BJ (cell line): ENCODE measurements at places on chromosomes 1 and 21. TPM values are rescaled to one million over a fixed set of nuclear protein-coding genes. Genes with fewer than 3 reads are reported as not detected.
A peak's percentile ranks its signal among the peaks of the same experiment; 100 is the strongest.

The FAM110D gene
- polyA plus RNA-seq, result not detected in 2 replicates

The GPR3 gene
- polyA plus RNA-seq, result 1.0 and 1.8 TPM in 2 replicates

The CRP gene
- polyA plus RNA-seq, result not detected in 2 replicates

The CLCNKA gene
- 0.20 and 0.28 TPM in 2 replicates for polyA plus RNA-seq

DNA sequence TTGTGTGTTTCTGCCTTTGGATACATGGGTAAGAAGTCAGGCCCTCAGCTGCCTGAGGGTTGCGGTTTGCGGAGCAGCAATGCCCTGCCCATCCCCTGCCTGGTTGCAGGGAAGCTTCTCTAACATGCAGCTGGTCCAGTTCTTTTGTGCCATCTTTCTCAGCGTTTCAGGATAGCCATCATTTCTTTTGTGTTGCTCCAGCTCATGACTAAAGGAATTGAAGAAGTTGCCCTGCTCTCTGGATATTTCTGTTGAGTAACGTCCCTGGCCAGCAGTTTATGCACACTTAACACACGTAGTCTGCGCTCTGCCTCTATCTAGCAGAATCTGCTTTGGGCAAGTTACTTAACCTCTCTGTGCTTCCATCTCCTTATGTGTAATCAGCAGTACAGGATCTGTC lies 62.1 kb downstream of the DOP1B start:
- no peak for DNase-seq

DNA sequence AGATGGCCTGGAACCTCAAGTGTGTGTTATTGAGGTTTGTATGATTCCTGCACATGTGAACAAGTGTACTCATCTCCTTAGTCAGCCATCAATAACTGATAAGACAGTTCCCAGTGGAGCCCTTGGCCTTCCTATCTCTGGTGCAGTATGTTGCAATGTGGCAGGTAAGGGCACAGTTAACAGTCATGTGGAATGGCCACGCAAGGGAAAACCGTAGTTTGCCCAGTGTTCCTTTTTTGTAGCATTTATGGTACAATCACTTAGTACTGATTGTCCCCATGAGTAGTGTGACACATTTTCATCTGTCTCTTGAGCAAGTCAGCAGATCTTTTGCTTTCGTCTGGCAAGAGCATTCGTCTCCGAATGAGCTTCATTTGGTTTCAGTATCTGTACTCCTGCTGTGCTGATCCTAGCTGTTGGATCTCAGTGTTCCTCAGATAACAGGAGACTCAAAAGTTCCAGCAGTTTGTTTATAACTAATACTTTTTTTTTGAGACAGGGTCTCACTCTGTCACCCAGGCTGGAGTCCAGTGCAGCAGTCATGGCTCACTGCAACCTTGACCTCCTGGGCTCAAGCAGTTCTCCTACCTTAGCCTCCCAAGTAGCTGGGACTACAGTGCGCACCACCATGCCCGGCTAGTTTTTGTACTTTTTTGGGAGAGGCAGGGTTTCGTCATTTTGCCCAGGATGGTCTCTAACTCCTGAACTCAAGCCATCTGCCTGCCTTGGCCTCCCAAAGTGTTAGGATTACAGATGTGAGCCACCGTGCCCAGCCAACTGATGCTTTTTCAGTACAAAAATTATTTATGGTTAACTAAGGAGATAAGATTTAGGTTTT lies 8.2 kb downstream of the CTPS1 start:
- DNase-seq, result no peak

DNA sequence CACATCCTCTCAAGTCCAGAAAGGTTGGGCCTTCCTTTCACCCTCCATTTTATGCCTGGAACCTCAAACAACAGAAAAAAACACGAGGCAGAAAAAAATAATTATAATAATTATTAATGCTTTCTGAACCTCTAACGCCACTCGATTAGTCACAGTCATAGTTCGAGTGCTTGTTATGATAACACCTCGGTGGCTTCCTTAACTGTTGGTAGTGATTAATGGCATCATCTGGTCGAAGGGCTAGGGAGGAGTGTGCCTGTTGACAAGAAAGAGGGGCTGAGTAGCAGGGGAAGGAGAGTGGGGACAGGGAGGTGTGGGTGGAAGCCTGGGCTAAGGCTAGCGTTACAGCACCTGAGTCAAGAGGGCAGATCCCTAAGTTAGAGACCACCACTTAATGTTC lies 21.3 kb upstream of the IL10 start:
- DNase-seq, result no peak

- no peak for DNase-seq
These were observed 10.3 kb upstream of the SNX7 start for GRCh38 chr1:98651116-98651632.

DNA sequence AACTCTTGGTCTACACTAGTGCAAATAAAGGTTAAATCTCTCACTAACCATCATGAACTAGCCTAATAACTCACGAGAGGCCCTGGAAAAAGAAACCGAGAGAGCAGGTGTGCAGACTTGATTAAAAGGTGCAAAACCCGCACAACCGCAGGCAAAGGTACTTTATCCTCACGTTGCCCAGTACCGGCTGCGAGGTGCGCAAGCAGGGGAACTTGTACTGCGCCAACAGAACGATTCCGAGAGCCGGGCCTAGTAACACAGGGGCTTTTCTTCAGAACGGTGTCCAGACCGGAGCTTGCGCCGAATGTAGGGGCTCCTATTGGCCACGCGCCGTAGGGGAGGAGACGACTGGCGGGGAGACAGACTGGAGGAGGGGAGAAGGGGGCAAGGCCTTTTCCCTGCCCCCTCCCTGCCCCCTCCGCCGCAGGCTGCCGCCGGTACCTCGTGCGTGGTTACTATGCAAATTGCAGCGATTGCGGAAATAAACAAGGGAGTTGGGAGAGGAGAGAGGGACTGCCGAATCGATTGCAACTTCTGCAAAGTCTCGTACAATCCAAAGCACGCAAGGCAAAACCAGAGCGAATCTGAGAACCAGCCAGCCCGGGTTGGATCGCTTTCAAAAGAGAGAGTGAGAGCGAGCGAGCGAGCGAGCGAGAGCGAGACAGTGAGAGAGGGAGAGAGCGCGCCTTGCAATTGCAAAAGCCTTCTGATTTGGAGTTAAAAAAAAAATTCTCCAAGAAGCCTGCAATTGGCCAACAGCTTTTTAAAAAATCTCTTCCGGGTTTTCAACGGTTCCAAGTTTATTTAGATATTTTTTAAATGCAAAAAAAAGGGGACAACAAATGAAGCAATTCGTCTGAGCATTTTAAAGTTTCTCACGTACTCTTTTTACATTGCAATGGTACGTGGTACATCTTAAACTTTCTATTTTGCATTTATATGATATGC lies 5.4 kb upstream of the NFIA start:
- peak; percentile 31 for DNase-seq

DNA sequence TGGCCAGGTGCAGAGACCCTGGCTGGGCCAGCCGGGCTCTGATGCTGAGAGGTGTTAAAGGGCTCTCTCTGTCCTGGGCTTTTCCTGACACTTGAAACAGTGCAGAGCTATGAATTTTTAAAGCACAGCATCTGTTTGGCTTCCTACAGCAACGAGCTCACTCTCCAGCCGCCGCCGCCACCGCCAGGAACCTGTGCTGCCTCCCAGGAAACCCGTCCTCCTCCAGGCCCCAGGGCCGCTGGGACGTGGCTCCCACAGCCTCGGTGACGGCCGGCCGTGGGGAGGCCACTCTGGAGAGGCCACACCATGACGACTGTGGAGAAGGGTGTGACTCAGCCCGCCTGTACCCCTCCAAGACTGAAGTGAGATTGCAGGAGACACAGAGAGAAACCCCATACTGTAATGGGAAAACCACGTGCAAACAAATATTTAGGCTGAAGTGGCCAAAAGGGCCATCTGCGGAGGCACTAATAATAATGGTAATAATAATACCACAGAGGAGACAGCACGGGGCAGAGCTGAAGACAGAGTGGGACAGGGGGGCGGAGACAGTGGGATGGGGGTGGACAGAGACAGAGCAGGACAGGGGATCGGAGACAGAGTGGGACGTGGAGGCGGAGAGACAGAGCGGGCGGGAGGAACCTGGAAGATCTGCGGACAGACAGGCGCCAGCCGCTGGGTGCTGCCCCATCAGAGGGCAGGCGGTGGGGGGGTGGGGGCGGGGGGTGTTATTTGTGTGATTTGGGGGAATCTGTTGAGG lies 139.2 kb downstream of the CASZ1 start:
- no peak for DNase-seq

GRCh38 chr1:27804791-27805190 lies 25.8 kb upstream of the PPP1R8 start:
- no peak for DNase-seq

GRCh38 chr1:229905031-229905545 lies 161.9 kb upstream of the GALNT2 start:
- DNase-seq, result no peak

GRCh38 chr1:14614341-14614740 lies 15.9 kb downstream of the KAZN start:
- DNase-seq, result no peak

DNA sequence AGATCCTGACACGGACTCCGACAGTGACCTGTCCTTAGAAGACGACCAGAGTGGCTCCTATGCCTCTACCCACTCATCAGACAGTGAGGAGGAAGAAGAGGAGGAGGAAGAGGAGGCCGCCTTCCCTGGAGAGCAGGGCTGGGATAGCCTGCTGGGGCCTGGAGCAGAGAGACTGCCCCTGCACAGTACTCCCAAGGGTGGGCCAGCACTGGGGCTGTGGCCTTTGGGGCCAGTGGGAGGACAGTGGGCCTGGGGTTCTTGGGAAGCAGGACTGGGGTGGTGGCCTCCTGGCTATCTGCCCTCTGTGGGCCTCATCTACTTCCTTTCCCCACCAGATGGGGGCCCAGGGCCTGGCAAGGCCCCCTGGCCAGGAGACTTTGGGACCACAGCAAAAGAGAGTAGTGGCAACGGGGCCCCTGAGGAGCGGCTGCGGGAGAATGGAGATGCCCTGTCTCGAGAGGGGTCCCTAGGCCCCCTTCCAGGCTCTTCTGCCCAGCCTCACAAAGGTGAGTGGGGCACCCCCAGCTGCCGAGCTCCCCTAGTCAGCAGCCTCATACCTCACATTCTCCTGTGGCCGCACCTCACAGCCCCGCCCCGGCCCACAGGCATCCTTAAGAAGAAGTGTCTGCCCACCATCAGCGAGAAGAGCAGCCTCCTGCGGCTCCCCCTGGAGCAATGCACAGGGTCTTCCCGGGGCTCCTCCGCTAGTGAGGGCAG lies 10.0 kb downstream of the PSRC1 start:
- no peak for DNase-seq

DNA sequence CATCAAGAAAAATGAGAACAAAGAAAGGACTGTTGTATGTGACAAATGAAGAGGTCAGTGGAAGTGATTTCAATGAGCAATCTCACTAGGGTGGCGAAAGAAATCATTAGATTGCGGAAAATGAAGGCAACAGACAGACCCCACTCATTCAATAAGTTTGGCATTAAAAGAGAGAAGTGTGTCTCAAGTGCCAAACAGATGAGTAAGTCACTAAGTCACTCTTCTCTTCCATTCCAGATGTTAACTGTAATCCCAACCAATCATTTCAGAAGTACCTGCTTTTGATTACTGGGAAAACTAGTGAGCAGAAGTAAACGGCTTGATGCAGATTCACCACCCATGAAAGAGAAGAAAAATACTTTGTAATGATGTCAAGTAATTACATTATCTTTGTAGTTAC lies 144.3 kb upstream of the PRMT6 start:
- no peak for DNase-seq
